ENCODE measurements at places on chromosomes 1 and 21.
A peak's percentile ranks its signal among the peaks of the same experiment; 100 is the strongest.

- DNase-seq: no peak
These were observed 243.0 kb downstream of the TRABD2B start for GRCh38 chr1:47754221-47754620.

DNA sequence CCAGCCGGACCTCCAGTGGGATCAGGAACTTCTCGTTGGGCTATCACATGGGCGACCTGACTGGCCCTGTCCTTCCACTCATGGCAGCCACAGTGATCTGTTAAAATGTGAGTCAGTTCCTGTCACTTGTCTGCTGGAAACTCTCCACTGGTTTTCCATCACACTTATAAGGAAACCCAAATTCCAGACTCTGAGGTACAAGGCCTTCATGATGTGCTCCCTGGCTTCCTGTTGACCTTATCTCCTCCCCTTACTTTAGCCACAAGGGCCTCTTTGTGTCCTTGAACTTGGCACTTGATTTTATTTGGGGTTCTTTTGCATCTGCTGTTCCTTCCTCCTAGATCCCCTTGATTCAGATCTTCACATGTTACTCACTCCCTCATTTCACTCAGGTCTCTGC, 96.8 kb downstream of the TENT5C start:
- DNase-seq: no peak

- no peak for DNase-seq
These were observed 16.4 kb upstream of the KIF21B start for GRCh38 chr1:201039876-201040275.

DNA sequence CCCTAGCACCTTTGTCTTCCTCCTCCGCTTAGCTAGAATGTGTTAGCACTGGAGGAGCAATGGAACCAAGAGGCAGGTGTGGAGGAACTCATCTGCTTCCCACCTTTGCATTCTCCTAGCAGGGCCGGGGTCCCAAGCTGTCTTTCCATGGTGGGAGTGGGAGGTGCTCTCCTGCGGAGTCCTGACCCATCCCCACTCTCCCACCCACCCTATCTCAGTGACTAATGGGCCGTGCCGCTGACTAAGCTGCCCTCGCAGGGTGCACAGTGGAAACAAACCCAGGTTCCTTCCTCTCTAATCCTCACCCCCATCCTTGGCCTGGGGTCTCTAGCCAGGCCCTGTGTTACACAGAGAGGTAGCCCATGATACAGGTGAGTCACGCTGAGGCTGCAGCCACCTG, 177.5 kb downstream of the HIVEP3 start:
- no peak for DNase-seq

- DNase-seq: no peak
These were observed 3.8 kb upstream of the EEIG2 start for GRCh38 chr1:108556066-108556465.

DNA sequence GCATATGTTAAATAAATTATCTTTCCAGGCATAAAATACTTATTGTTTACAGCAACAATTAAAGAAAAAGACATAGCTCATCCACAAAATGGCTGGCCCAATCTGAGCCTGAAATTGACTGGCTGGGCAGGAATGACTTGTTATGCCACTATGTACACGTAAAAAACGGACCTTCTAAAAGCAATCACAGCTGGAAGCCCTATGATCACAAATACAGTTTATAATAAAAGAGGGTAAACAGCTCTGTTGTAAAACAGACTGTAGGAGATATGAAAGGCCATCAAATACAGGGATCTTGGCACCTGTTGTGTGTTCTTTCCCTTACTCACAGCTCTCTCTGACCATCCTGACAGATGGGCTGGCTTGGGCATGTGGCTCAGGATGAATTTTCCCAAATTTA, 70.5 kb upstream of the DMRTA2 start:
- no peak for DNase-seq

DNA sequence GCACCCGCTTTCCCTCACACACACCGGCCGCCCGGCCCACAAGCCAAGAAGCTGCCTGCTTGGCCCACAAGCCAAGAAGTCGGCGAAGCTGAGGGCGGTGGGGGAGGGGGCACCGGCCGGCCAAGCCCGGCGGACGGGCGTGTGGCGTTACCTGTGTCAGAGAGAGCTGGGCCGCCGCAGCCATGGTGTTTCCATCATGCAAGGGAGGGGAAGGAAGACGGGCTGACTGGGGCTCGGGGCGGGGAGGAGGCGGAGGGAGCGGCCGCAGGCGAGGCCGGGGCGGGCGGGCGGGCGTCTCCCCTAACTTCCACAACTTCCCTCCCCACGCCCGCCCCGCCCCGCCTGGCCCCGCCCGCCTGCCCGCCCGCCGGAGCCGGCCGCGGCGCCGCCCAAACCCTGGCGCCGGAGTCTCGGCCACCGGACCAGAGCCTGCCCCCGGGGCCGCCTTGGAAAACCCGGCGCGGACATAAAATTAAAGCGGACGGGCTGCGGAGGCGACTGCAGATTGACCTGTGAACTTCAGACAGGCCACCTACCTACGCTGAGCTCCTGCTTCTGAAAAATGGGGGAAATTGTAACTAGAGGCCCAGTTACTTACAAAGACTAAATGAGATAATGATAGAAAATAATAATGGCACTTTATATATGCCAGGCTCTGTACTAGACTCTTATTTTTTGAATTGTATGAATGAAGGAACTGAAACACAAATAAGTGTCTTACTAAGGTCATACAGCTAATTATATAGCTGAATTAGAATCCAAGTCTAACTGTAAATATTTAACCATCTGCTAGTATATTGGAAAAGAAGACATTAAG, at the start of gene EPS15:
Gene EPS15 (minus strand): TSS at position 219 of the 817 bp plus-strand sequence. CDS start 35 bp downstream, at position 184.
- DNase-seq: peak; percentile 83

GRCh38 chr1:88311265-88311664, 372.8 kb upstream of the PKN2 start:
- DNase-seq: no peak

DNA sequence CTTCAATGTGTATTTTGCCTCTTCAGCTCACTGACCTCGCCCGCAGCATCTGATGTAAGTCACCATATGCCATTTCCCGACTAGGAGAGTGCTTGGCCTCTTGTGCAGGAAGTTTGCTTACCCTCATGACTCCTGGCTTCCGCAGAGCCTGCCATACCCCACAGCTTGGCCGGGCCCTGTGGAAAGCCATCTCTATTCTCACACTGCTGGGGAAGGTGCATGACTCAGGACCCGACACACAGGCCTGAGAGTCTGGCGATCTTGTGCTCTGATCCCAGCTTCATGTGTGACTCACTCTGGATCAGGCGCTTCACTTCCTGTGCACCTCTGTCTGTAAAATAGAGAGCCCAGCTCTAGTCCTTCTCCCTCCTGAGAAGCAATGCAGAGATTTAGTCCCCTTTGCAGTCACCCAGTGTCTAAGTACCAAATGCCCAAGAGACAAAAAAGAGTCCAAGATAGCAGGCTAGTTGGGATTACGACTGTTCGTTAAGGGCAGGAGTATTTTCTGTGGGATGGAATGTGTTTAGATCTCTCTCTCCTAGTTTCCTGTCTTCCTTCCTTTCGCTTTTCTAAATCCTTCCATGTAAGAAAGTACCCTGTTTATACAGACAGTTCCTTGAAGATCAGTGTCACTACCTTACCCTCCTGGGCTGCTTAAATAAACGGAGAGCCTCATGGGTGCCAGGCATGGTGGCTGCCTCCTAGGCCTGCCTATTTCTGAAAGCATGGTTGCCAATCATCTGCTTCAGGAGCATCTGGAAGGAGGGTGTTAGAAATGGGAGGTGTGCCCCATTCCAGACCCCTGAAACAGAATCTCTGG, 62.8 kb upstream of the KIF26B start:
- no peak for DNase-seq

DNA sequence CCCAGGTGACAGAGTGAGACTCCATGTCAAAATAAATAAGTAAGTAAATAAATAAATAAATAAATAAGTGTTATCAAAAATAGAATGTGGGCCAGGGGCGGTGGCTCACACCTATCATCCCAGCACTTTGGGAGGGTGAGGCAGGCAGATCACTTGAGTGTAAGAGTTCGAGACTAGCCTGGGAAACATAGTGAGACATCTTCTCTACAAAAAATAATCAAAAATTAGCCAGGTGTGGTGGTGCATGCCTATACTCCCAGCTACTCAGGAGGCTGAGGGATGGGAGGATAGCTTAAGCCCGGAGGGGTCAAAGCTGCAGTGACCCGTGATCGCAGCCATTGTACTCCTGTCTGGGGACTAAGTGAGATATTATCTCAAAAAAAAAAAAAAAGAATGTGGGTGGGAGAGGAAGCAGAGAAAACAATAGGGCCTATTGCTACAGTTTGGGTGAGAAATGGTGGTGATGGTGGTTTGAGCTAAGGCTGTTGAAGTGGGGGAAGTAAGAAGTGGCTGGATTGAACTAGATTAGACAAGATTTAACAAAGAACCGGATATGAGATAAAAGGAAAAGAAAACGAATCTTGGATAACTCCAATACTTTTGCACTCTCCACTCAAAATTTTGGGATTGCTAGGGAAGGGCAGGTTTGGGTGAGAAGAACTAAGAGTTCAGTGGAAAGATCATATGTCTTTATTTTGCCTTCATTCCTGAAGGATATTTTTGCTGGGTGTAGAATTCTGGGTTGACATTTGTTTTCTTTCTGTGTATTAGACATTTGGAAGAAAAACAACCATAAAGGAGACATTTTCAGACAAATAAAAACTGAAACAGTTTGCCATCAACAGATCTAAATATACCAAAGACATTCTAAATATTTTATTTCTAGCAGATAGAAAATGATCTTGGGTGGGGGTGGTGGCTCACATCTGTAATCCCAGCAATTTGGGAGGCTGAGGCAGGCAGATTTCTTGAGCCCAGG, 57.1 kb upstream of the SPOCD1 start:
- no peak for DNase-seq

GRCh38 chr1:89200663-89201062, 1.9 kb upstream of the GBP4 start:
- DNase-seq: no peak

DNA sequence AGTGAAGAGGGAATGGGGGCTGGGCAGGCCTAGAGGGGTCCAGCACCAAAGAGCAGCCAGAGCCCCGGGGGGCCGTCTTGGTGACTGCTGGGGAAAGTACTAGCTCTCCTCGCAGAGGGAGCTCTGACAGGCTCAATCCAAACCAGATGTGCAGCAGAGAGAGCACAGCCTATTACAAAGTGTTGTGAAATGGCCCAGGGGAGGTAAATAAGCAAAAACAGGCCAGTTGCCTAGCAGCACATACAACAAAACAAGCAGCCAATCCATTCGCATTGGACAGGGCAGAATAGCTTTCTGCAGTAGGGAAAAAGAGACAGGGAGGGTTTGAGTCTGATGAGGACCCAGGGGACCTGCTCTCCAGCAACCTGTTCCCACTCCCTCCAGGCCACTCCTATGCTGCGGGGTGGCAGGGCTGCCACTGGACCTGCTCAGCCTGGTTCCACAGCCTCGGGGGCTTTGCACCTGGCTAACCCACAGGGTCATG, 239.6 kb upstream of the FGGY start:
- DNase-seq: no peak

GRCh38 chr1:212285685-212286555, 710 bp downstream of the PPP2R5A start:
- DNase-seq: peak; percentile 64

DNA sequence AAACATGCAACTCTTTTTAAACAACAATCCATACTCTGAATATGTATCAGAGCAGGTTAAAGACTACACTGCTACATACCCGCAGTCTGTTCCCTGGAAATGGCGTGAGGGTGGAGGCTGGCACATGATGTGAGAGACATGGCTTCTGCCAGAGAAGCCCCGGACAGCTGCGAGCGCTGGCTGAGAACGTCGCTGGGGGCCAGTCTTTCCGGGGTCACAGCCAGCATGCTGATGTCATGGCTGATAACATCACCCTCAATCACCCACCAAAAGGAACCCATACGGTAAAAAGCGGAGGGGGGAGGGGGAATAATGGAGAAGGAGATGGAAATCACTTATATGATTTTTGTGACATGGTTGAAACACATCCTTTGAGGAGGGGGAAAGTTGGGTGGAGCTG, 29.1 kb downstream of the C1orf198 start:
- peak; percentile 59 for DNase-seq

GRCh38 chr1:219075121-219075879, 98.4 kb upstream of the LYPLAL1 start:
- DNase-seq: no peak

DNA sequence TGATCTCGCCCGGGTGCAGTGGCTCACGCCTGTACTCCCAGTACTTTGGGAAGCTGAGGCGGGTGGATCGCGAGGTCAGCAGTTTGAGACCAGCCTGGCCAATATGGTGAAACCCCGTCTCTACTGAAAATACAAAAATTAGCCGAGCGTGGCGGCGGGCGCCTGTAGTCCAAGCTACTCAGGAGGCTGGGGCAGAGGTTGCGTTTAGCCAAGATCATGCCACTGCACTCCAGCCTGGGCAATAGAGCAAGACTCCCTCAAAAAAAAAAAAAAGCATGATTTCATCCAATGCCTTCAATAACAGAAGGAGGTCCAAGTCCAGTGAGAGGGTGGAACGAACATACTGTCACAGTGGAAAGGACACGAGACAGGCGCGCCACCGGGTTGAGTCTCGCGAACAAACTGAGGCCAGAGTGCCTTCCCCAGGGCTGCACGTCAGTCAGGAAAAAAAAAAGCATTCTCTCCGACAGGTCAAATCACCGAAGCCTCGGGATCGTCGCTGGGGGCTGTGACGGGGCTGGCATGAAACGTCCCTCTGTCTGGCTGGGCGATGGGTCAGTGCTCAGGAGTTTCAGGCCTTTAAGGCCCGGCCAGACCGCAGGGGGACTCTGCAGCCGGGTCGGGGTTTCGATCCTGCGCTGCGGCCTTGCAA, 8.4 kb upstream of the CROCC start:
- no peak for DNase-seq

DNA sequence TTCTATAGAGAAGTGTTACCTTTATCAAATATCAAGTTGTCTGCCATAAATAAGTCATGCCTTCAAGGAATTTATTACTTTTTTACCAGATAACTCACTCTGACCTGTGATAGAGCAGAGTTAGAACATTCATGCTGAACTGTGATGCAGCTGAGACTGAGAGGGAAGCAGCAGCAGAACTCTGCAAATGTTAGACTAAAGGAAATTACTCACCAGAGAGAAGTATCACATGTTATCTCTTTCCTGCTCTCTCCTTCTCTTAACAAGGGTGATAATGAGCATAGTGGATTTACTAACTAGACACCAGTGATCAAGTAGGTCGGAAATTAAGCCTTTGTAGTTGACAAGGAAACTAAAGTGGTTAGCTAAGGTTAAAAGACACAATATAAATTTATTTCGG, 181.6 kb downstream of the RASAL2 start:
- DNase-seq: no peak

GRCh38 chr21:34200288-34200905, 127.0 kb downstream of the MRPS6 start:
- no peak for DNase-seq

DNA sequence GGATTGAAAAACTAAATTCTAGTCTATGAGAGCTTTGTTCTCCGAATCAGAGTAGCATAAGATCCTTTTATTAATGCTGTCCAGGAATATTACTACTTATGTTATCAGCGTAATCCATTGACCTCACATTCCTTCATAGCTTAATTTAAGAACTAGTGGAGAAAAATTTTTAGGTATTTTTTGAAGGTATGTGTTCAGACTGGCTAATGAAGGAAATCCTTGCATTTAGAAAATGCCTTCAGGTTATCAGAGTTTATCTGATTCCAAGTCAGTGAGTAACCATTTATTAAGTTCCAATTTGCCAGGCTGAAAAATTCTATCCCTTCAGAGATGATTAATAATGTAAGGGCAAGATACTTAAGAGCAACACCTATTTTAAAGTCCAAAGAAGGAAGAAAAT, 338.2 kb upstream of the B3GALT2 start:
- DNase-seq: no peak
